ENCODE measurements at places on chromosomes 13 and 19.

- H3K4me3 ChIP-seq: no peak overlapping the region
- no peak for DNase-seq
- H3K27ac ChIP-seq: no peak overlapping the region
- no peaks in the 10 kb centered on the region for H3K4me1 ChIP-seq
- no peaks in the 10 kb centered on the region for H3K27me3 ChIP-seq
These were observed 25.3 kb downstream of the SLITRK5 start for GRCh38 chr13:87696458-87696857.

DNA sequence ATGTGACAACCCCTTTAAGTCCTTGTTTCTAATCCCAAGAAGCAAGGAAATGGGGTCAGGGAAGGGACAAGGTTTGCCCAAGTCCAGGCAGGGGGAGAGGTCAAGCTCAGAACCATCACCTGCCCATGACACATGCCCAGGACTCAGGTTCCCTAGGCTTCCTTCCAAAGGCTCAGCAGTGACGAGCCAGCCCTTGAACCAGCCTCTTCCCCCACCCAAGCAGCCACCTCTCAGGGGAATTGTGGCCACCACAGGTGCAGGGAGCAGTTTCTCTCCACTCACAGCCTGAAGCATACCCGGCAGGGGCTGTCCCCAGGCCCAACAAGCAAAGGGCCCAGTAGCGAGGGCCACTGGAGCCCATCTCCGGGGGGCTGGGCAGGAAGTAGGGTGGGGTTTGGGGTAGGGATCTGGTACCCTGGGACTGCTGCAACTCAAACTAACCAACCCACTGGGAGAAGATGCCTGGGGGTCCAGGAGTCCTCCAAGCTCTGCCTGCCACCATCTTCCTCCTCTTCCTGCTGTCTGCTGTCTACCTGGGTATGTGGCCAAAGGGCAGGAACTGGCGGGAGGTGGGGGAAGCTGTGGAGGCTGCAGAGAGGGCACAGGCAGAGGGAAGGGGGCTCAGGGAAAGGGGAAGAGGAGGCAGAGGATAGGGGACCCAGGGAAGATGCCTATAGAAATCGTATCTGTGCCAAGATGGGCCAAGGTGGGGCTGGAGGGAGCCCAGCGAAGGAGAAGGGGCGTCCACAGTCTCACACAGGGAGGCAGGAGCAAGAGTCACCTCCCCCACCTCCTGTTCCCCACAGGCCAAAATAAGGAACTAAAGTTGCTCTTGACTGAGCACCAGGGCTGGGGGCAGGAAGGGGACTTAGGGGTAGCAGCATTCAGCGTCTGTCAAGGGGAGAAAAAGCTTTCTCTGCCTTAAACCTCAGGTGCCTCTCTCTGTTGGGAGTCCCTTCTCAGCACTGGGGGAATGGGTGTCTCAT is at the start of gene CD79A:
TSS of gene CD79A (plus strand) at position 433 of the 986 bp plus-strand sequence. CDS start at position 459, 26 bp downstream.
- H3K36me3 ChIP-seq: no peaks in the 10 kb centered on the region
- H3K4me1 ChIP-seq: peaks cover 8% of the 10 kb centered on the region
- H3K27ac ChIP-seq: no peak within 1 kb of the TSS
- H3K27me3 ChIP-seq: no peaks in the 10 kb centered on the region
- H3K4me3 ChIP-seq: no peak within 1 kb of the TSS

DNA sequence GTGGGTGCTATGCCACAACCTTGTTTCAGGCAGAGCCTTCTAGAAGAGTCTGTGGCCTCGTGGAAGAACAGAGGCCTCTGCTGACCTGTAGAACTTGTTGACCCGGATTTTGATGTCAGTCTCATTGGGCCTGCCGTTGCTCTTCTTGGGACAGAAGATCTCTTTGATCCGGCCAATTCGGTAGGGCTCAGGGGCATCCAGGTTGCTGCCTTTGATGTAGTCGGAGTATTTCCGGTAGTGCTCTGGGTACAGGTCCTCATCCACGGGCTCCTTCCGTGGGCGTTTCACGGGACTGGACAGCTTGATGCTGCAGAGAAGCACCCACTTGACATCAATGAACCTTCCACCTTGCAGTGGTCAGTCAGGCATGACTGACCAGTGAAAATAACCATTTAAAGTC is 24.0 kb upstream of the EIF3G start:
- no peak overlapping the region for H3K27ac ChIP-seq
- H3K4me3 ChIP-seq: no peak overlapping the region
- no peak for DNase-seq
- H3K36me3 ChIP-seq: peaks cover 81% of the 10 kb centered on the region

DNA sequence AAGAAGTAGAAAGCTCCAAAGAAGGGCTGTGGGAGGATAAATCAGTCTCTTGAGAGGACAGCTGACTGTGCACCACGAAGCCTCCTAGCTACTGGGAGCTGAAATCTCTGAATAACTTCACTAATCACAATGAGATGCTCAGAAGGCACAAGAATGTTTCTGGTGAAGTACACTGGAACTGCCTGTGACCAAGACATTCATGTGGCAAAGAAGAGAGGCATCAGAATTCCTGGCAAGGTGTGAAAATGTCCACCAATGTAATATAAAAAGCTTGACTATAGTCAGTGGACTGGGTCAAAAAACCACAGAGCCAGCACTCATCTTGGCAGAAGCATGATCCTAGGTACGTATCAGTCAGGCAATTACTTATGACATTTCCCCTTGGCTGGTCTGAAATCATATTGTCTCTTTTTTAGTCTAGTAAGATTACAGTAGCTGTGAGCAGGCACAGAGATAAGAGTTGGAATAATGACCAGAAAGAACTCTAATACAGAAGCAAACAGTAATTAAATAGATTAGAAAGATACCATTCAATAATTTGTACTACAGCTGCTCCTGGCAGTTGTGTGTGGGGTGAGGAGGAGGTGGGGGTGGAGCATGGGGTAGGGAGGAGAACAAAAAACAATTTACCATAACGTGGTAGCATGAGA is 434.7 kb downstream of the DIAPH3 start:
- no peaks in the 10 kb centered on the region for H3K27me3 ChIP-seq
- H3K36me3 ChIP-seq: no peaks in the 10 kb centered on the region
- H3K4me1 ChIP-seq: no peaks in the 10 kb centered on the region
- H3K27ac ChIP-seq: no peak overlapping the region
- H3K4me3 ChIP-seq: no peak overlapping the region

DNA sequence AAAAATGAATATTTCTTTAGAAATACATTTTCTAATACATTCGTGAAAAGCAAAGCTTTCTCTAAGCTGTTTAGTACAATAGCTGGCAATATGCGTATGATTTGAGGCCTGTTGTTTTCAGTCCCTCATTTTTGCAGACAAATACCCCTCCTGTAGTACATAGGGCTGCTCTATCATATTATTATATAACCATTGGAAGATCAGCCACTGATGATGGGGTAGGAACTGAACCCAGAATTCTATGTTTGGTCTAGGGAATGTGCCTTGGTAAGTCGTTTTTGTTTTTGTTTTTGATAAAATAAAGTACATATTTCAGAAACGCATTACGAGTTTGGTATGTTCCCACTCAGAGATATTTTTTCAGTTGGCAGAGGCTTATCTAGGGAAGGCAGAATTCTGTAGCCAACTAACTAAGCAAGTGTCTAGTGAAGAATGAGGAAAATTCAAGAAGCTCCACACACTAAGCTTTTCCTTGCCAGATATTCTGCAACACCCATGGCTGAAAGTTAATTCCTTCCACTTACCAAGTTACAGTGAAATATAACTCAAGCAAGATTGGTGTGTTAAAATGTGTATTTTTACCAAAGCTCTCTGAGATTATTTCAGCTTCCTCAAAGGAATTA is 656.9 kb upstream of the MIR17HG start:
- H3K27me3 ChIP-seq: no peaks in the 10 kb centered on the region
- no peak overlapping the region for H3K4me3 ChIP-seq
- H3K4me1 ChIP-seq: peaks cover 11% of the 10 kb centered on the region
- no peak overlapping the region for H3K27ac ChIP-seq
- no peaks in the 10 kb centered on the region for H3K36me3 ChIP-seq
